Jurkat, Clone E6-1 (cell line): ENCODE measurements at places on chromosomes 11 and 22.

GRCh38 chr22:48428631-48429371 lies 1398.9 kb downstream of the BRD1 start:
- DNase-seq = no peak

- DNase-seq = no peak
Measured at GRCh38 chr11:117704395-117705100, 92.5 kb downstream of the DSCAML1 start.

GRCh38 chr11:73423506-73423905 lies 47.3 kb downstream of the RELT start:
- DNase-seq = no peak

- no peak for DNase-seq
Measured at GRCh38 chr22:20653795-20654342, 120.0 kb upstream of the SERPIND1 start.

DNA sequence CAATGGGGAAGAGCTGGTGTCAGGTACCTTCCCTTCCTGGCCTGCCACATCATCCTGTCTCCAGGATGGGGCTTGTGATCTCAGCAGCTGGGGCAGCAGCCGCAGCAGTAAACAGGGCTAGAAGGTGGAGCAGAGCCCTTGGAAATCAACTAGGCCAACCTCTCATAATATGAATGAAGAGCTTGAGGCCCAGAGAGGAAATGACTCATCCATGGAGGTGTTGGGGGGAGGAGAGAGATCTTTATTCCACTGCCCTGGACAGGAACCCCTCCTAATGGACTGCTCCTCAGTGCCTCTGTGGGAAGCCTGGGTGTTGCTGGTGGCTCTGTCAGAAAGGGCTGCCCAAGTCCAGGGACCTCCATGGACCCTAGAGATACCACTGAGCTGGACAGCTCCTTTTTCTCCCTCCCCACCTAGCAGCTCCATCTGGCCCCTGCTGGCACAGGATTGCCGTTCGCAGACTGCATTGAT lies 111.8 kb downstream of the OSBP2 start:
- no peak for DNase-seq

- DNase-seq = no peak
Measured at GRCh38 chr11:1161410-1162137, 3.8 kb downstream of the MUC5AC start.

DNA sequence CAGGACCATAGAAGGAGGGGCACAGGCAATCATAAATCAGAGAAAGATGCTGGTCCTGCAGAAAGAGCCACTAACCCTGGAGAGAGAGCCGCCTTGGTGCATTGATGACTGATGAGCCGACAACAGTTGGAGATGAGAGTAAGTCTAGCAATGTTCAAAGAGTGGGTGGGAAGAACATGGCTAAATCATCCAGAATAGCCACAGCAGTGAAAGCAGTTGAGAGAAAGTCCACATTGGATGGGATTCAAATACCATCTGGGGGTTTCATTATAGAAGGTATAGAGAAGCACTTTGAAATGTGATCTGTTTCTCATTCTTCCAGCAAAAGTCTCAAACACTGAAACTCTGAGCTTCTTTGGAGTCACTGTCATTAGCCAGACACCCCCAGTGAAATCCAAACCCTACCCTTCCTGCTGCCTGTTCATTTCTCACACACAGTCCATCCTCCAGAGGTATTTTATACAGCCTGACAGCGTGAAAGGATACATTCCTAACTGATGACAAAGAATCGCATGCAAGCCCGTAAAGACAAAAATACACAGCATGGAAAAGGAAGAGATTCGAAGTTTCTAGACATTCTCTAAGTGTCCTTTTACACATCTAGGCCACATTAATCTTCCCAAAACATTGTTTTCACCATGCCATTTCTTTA lies 303.1 kb upstream of the MPPED2 start:
- no peak for DNase-seq

- no peak for DNase-seq
Measured at GRCh38 chr22:38959590-38959989, 2.2 kb downstream of the APOBEC3A start.

DNA sequence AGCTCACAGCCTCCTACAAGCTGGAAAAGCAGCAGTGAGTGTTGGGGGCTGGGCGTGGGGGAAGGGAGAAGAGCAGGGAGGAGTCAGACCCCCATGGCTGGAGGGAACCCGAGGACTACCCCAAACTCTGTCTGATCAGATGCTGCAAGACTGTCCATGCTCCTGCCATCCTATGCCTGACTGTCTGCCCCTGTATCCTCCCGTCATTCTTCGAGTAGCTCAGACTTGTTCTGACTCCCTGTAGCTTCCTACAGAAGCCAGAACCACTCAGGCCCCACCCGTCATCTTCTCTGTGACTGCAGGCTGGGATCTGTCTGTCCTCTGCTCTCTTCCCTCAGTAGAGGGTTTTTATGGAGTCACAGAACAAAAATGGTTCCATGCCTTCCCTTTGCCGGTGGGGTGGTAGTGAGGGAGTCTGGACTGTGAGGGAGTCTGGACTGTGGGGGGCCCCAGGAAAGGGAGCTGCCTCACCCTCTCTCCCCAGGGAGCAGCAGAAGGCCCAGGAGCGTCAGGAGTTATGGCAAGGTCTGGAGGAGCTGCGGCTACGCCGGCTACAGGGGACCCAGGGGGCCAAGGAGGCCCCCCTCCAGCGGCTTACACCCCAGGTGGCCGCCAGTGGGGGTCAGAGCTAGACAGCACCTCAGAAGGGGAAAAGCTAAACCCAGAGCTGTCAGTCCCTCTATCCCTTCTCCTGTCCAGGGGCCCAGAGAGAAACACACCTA lies 2.3 kb downstream of the GPHA2 start:
- no peak for DNase-seq
